ENCODE measurements at places on chromosomes 5 and 9.
A peak's percentile ranks its signal among the peaks of the same experiment; 100 is the strongest.

DNA sequence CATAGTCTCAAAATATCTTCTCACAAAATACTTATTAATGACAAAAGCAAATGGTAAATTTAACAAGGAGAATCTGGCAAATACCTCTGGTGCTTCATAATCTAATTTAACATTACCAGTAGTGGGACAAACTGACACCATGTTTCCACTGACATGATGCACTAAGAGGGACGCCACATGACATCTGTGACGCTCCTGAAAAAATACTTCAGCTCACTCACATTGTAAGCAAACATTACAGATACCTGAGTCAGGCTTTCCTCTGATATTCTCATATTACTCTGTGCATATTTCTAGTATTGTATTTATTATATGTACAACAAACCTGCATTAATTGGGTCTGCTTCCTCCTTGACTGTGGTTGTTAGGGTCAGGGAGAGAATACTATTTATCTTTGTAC is 56.7 kb upstream of the OSMR start:
- DNase-seq: no peak

DNA sequence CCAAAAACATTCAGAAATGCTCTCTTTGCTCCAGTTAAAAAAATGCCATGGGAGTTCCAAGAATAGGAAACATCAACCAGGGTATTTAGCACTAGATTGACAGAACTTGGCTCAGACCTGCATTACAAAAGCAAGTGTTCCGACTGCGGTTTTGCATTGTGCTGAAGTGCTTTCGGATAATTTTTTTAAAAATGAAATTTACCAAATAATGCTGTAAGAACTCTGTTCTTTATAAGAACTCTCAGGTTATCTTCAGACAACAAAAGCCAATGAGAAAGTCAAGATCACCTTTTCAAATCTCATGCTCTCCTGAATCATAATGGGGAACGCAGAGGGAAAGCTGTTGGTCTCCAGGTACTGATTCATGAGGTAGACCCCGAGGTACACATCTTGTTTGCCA is 483 bp upstream of the PLPP6 start:
- DNase-seq: peak; percentile 56

- DNase-seq: no peak
Observed at GRCh38 chr5:121962347-121962670, 534 bp downstream of the SRFBP1 start.

DNA sequence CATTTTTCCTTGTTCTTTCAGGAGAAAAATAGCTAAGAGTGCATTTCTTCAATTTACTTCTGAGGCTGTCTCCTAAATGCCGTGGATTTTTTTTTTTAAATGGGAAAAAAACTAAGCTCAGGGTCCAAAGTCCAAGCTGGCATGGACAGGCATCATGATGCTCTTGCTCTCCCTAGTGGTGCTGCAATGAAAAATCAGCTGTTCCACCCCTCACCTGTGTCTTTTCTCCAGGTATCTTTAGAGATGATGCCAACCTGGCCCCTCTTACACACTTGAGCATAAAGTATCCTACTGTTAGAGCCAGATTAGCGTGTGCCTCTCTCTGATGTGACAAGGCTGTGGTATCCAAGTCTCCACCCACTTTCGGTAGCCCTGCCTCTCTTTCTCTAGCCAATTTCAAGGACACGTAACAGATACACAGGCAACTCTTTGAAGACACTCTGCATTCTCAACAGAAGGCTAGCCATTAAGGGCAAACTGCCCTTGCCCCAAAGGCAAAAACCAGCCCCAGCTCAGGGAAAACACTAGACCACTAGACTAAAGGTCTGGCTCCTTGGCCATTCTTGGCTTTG is 208.8 kb downstream of the SAXO1 start:
- DNase-seq: no peak

DNA sequence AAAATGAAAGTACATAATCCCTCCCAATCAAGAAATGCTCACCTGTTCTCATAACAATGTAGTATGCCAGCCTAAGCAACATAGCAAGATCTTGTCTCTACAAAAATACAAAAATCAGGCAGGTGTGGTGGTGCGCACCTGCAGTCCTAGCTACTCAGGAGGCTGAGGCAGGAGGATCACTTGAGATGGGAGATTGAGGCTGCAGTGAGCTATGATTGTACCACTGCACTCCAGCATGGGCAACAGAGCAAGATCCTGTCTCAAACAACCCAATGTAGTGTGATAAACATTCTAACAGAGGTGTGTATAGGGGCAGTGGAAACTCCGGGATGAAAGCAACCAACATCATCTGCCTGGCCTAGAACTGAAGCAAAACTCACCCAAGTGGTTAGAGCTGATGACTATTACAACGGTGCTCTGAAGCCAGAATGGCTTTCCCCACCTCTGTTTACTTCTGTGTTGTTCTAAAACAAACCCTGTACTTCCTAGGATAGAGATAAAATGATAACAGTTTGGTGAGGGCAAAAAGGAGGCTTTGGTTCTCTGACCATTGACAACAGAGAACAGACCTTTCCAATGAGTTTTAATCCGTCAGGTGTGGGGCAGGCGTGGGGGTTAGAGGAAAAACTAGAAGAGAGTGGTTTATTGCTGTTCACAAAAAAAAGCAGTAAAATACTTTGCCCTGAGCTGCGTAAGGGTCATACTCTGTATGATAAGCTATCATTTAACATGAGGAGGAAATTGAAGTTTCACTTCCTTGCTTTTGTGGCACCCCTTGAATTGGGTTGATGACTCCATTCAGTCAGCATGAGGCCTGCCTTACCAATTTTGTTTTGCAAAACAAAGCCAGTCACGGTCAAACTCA is 18.9 kb downstream of the WNT8A start:
- DNase-seq: peak; percentile 50

DNA sequence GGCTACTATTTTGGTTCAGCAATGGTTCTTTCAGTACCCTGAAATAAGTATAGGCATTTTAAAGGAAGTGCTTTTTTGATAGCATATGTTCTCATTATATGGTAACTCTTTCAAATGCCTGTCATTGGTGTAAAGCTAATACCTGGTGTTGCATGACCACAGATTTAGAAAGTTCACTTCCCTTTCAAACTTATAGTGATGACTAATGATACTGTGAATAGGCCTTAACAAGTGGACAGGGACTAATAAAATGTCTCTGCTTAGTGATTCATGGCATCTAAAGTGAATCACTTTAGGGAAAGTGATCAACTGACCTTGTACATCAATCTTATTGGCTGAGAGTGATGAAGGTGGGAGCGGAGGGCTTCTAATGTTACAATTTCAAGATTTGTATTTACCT is 21.6 kb downstream of the MRPL22 start:
- DNase-seq: peak; percentile 46

DNA sequence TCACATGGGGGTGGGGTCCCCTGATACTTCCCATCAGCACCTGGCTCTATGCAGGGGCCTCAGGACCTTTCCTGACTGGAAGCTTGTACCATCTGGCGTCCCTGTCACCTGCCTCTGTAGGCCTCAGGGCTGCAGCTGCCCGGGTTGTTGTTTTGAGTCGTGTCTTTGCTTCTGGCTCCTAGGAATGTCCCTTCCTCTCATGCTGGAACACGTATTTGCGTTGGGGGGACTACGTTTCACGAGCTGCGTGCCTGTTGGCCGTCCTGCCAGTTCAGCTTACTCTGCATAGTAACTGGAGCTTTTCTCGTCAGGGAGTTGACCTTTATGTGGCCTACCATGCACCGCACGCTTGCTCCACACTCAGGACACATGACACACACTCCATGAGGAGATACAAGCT is 54.9 kb upstream of the IRX4 start:
- no peak for DNase-seq

GRCh38 chr9:79719989-79720388 is 148.2 kb downstream of the TLE4 start:
- DNase-seq: no peak

DNA sequence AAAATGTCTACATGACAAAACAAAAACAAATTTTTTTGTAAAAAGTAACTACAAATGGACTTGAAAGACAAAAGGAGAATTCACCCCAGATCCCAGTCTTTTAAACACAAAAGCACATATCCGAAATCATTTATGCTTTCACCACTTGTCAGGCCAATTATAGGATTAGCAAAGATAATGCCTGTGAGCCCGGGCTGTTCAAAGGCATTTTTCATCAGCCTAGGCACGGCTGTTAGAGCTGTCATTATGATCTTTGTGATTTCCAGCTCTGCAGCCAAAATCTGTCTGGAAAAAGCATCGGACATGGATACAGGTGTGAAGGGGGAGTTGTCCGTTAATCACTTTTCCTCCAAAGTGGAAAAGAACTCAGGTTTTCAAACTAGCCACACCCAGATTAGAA is 23.6 kb upstream of the RAB14 start:
- no peak for DNase-seq

DNA sequence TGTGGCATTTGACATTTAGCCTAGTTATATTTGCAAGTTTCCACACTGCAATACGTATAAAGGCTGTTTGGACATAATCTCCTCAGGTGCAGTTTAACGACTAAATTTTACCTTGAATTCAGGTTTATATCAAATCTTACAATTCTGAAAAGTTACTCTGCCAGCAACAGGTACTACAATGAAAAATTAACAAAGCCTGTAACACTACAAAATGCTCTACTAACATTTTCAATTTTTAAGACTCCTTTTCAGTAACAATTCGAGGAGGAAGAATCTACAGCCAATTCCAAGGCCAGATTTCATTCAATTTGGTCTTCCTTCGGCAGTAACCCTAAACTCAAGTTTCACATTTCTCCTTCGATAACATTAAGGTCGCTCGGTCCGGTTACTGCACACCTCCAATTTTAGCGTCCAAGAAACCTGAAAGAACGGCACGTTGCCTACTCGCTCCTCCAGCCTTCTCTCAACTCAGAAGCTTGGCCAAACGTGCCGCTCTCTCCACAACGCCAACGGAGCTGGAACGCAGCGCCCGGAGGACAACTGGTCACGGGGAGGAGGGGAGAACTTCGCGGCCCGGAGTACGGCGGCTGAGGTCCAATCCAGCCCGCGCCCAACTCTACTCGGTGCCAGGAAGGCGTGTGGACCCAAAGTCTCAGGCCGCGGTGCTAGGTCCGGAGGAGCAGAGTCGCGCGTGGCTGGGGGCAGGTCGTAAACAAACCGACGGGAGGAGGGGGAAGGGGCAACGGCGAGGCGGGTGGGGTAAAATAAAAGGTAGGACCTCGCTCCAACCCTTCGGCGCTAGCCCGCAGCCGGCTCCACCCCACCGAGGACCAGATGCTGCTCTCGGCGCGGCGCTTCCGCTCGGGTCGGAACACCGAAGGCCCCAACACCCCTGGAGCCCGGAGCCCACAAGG is 681 bp downstream of the FNIP1 start:
- peak; percentile 59 for DNase-seq

- peak; percentile 79 for DNase-seq
Observed at GRCh38 chr5:180201051-180201987, 7.7 kb downstream of the RASGEF1C start.

GRCh38 chr5:135937245-135937911 is 17.4 kb downstream of the LECT2 start:
- no peak for DNase-seq

GRCh38 chr5:173512637-173513435 is 103.6 kb downstream of the BOD1 start:
- DNase-seq: no peak

DNA sequence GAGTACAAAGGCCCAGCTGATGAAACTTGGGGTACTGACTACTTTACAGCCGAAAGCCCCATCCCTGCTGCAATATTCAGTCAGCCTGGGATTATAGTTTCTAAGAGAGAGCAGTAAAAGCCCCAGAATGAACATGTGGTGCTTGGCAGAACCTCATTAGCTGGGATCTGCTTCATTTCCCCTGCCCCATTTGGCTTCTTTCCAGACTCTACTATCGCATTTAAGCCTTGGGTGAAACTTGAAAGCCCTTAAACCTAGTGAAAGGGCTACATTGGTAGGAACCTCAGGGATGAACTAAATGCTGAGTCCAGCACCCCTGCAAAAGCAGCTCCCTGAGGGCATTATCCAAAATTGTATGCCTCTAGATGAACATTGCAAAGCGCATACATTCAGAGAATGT is 631.1 kb downstream of the ACTL7B start:
- no peak for DNase-seq

- DNase-seq: no peak
Observed at GRCh38 chr9:21661626-21662025, 140.8 kb upstream of the MTAP start.

- no peak for DNase-seq
Observed at GRCh38 chr9:133874060-133874657, 118.0 kb downstream of the VAV2 start.

DNA sequence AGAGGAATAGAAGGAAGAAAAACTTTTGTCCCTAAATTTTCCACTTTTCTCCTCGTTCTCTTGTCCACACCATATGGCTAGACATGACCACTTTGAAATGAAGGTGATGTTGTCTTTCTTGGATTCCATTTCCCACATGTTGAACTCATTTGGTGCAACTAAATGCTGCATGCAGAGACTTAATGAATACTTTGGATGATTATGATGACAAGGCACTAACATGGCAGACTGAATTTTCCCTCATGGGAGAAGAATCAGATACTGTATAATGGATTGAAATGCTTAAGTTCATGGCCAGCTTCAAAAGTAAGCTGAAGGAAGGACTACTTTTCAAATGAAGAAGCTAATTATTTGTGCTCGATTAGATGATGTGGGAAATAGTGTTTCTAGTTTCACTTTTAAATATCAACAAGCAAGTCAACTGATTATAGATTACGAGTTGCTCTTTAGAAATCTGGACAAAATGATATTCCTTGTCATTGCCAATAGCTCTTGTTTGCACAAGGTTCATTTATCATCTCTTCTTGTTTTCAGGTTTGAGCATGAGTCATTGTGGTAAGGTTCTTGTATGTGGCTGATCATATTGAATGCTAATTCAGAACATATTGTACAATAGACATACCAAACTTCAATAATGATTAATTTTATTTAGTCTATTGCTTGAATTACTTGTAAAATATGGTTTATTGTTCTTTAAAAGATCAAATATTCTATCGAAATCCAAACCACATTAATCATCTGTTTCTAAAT is 501.3 kb upstream of the FTMT start:
- no peak for DNase-seq

Measured in NB4 (cell line).